Stimulated activated CD4-positive, alpha-beta T cell treated with anti-CD3 and anti-CD28 coated beads, TNF-alpha, amount 100 ng/mL, for 24 hours (primary cell): ENCODE measurements at places on chromosomes 4 and X.

DNA sequence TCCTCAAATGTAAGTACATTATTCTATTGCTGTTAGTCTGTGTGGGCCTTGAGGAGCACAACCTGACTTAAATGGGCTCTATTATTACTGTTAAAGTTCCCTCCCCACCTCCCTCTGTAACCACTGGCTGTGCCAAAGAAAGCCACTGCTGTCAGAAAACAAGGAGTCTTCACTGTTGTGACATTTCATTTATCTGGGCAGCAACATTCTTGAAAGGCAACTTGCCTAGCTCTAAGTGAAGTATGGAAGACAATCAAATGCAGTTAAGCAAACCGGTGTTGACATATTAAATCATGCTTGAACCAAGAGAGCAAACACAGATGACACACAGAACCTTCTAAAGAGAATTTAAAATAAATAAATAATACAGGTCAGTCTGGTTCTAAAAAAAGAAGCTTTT is 81.0 kb downstream of the EPHA5 start:
- DNase-seq, result no peak

- no peak for DNase-seq
Measured at GRCh38 chr4:74189331-74190043, 31.6 kb downstream of the MTHFD2L start.

DNA sequence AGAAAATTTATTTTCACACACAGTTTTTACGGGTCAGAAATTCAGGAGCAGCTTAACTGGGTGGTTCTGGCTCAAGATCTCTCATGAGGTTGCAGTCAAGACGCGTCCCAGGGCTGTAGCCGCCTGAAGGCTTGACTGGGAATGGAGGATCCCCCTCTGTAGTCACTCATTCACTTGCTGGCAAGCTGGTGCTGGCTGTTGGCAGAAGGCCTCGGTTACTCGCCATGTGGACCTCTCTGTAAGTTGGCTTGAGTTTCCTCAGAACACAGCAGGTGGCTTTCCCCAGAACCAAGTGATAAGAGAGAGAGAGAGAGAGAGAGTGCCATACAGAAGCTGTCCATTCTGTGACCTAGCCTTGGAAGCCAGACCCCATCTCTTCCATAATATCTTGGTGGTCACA is 132.8 kb downstream of the DCLK2 start:
- no peak for DNase-seq

DNA sequence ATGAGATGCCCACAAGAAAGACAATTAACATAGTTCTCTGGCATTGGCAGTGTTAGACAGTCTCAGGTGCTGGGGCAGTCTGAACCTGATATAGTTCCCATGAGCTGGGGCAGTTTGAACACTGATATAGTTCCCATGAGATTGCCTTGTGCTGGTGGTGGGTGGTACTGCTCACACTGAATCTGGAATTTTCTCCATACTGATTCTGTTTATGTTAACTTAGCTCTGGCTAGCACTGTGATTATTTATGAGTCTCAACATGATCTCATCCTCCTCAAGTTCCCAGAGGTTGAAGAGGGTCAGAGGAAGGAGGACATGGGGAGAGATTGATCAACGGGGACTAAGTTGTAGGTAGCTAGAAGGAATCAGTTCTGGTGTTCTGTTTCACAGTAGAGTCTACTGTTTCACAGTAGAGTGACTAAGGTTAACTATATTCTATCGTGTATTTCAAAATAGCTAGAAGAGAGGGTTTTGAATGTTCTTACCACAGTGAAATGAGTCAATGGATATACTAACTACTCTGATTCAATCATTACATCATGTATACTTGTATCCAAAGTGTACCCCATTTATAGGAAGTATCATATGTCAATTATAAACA is 379.9 kb downstream of the ADAM29 start:
- DNase-seq, result no peak

GRCh38 chrX:150052226-150052625 is 113.9 kb upstream of the EOLA2 start:
- no peak for DNase-seq

DNA sequence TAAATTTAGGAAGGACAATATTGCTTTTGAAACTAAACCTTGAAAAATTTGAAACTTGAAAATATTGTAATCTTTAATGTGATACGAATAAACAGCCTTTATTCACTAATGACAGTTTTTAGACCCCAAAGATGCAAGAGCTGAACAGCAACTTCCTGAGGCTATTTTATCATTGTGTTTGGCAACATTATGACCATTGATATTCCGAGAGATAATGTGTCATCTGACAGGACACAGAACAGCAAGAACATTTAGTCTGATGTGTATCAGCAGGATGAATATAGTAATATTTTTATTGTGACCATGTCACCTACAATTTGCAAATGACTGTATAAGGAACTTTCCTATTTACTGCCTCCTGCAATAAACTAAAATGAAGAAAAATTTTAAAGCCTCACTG is 316.0 kb downstream of the ADAM29 start:
- no peak for DNase-seq

GRCh38 chr4:42490015-42490414 is 92.7 kb downstream of the SHISA3 start:
- DNase-seq, result no peak

GRCh38 chrX:102517326-102517725 is 787 bp upstream of the TMSB15A start:
- DNase-seq, result no peak

DNA sequence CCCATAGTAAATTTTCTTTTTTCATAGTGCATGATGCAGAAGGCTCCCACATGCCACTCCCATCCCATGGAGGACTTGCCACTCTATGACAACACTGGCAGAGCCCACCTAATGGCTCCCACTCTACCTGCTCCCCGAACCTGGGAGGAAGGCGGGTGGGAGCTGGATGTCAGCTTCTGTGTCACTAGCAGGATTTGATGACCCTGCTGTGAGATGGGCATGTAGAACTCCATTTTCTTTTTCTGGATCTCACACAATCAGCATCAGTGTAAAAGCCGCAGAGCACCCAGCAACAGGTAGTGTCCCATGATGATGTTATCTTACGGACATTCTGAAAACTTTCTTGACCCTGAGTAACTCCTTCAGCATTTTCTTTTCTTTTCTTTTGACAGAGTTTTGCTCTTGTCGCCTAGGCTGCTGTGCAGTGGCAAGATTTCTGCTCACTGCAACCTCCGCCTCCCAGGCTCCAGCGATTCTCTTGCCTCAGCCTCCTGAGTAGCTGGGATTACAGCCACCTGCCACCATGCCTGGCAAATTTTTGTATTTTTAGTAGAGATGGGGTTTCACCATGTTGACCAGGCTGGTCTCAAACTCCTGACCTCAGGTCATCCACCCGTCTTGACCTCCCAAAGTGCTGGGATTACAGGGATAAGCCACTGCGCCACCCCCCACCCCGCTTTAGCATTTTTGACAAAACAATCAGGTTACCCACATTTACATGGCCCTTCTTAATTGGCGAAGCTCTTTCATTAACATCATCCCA is 15.0 kb upstream of the ADH1A start:
- DNase-seq, result no peak
